Osteocyte (in vitro differentiated cells): ENCODE measurements at places on chromosomes 1 and 21.
A peak's percentile ranks its signal among the peaks of the same experiment; 100 is the strongest.

DNA sequence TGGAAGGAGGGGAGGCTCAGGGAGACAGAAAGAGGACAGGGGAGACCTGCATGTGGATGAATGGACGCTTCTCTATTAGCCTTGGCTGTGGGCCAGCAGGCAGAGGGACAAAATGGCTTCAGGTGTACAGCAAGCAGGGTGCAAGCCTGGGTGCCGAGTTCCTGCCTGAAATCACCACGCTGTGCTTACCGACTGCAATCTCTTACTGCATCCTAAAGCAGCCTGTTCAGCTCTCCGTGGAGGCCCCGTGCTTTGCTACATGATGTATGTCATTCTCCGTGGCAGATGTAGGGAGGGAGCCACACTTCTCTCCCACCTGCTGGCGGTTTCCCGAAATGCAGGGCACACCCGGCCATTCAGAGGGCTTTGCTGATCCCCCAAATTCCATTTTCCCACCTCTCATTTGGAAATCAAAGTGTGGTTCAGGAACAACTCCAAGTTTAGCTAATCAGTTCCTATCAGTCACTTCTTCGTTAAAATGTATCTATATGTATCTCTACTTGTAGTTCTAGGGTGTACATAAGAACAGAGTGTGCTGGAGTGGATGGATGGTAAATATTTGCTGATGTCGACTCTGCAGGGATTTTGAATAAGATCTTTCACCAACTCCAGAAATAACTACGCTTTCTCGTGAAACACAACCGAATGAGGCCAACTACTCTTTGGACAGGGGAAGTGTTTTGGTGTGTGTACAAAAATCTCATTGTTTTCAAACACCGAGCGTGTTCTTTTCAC, 122.3 kb upstream of the BACE2 start:
- DNase-seq, result no peak

DNA sequence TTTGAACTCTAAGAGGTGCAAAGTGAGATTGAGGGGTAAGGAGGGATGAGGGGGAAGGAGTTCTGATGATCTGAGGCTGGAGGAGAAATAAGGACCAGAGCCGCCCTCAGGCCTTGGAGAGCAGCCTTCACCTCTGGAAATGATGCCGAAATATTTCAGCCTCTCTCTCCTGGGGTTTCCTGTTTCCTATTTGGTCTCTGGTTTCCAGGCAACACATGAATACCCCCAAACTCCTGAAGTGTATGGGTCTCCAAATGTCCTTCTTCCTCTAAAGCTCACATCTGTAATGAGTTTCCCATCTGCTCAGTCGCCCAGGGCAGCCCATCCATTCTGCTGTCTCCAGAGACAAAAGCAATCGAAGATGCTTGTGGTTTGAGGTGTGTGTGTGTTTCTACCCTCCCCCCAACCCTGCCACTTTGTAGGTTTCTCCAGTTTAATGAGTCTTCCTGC, 52.0 kb upstream of the FAM20B start:
- peak; percentile 44 for DNase-seq

- DNase-seq, result no peak
Measured at GRCh38 chr1:108668777-108669176, 7.9 kb upstream of the HENMT1 start.

GRCh38 chr21:14382486-14382834, 486 bp downstream of the HSPA13 start:
- DNase-seq, result no peak

GRCh38 chr1:35708952-35709351, 9.7 kb downstream of the C1orf216 start:
- DNase-seq, result no peak

GRCh38 chr21:42075686-42076471, 4.8 kb downstream of the UMODL1 start:
- DNase-seq, result no peak

GRCh38 chr1:49351768-49352167, 575.1 kb upstream of the BEND5 start:
- DNase-seq, result no peak

DNA sequence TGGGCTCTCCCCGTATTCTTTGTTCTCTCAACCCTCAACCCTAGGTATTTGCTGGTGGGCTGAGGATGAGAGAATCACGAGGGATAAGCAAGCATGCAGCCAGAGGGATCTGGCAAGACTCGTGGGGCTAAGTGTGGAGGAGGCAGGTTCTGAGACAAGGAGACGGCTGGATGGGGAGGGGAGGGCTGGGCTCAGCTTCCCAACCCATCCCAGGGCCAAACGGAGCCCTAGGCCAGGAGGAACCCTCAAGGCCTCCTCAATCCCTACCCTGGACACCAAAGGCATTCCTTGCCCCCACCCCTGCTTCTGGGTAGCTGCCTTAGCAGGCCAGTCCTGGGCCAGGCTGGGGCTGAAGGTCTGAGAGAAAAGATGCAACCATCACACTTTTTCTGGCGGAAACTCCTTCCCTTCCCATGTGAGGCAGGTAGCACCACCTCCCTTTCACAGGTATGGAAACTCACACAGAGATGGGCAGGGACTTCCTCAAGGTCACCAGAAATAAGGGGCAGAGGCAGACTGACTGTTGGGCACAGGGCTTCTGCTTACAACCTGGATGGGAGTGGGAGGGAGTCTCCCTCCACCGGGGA, 6.2 kb downstream of the MEF2D start:
- no peak for DNase-seq

- no peak for DNase-seq
Measured at GRCh38 chr1:56908619-56909221, 54.1 kb downstream of the C8A start.

DNA sequence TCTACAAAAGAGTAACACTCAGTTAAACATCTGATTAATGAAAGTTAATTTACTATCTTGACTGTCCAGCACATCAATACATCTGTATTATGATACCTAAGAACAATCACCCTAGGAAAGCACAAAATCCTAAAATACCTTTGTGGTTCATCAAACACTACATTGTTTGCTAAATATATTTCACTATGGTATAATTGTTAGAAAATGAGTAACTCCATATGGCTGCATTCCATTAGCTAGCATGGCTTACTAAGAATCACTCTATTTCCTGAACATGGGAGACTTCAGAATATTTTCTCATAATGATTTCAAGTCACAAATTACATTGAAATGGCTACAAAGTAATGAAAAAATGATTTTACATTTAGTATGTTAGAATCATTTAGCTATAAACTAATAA, 12.5 kb downstream of the TRMT1L start:
- DNase-seq, result no peak

DNA sequence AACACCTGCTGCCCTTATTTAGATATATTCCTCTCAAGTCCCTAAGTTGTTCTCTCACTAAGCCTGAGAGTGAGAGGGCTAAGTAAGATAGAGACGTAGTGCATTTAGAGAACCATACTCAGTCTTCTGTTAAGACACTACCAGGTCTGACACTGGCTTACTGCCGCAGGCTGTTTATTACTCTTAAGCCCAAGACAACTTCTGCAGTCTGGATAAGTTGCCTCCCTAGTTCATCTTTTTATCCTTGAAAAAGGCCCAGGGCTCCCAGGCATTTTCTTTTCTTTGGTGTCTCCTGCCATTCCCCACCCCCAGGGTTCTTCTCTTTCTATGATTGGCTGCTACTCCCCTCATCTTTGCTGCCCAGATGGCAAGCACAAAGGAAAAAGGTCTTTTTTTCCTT, 38.7 kb downstream of the CACHD1 start:
- DNase-seq, result no peak

DNA sequence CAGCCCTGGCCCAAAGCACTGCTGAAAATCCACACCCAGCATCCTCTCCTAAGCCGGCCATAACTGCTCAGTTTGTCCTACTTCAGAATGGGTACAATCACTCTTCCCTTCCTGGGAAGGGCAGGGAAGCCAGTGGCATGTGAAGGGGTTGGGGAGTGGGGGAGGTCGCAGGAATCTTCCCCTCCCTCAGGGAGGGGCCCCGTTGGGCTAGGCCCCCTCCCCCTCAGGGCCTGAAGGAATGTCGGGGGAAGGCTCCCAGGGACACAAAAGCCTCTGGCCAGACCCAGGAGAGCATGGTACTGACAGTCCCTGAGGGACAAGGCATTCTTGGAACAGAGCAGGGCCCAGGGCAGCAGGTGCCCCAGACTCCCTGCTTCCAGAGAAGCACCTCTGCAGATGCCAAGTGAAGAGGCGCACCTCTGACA, 1.2 kb downstream of the ELOVL1 start:
- DNase-seq, result no peak

GRCh38 chr1:115426231-115426771, 88.3 kb upstream of the NGF start:
- no peak for DNase-seq

- no peak for DNase-seq
Measured at GRCh38 chr1:190226006-190226405, 251.7 kb downstream of the BRINP3 start.

DNA sequence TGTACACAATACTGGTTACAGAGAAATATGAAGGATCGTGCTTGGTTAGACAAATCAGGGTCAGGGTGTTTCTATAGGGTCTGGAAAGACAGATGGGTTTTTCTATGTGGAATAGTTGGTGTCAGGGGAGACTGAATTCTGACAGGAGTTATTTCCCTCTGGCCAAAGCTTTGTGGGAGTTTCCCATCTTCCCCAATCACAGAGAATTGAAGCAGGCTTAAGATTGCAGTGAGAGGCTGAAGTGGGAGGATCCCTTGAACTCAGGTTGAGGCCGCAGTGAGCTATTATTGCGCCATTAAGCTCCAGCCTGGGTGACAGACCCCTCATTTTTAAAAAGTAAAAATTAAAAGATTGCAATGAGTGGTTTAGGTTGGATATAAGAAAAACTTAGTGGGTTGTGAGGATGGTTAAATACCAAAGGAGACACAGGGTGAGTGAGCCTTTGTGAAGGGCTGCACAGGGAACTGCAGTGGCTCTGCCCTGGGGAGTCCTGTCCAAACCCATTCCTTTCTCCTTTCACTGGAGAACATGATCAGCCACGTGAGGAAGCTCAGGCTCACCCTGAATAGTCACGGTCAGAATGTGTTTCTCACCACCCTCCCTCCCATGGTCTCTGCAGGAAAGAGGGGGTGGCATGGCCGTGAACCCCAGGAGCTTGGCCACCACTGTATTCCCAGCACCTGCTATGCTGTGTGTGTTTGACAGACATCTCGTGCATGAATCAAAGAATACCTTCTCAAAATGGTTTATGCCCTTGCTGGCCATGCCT, 101.2 kb downstream of the INTS7 start:
- no peak for DNase-seq

GRCh38 chr1:55323760-55324159, 108.6 kb upstream of the USP24 start:
- no peak for DNase-seq

DNA sequence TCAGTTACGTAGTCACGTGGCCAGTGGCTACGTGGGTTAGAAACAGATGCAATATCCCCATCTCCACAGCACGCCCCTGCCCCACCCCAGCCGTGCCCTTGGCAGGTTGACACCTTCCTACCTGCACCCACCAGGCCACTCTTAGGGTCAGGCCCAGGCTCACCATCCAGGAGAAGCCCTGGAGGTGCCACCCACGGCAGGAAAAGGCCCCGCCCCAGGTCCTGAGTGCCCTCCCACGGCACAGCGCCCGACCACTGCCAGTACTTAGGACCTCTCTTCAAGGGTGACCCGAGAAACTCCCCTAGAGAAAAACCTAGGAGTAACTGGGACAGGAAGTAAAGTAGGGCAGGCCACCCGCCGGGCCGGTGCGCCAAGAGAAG, 1.5 kb downstream of the C1orf35 start:
- no peak for DNase-seq

DNA sequence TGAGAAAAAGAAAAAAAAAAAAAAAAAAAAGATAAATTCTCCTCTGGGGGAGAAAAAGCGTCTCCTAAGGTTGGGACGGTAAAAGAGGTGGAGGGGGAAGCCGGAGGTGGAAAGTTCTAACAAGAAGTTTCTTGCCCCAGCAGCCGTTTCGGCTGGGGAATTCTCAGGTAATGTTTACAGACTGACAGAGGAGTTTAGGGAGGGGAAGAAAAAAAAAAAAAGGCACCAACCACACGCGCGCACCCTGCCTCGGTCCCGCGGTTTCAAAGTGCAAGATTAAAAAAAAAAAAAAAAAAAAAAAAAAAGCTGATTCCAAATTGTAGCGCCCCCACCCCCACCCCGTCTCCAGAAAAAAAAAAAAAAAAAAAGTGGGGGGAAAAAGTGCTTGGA, 504 bp downstream of the DHRS3 start:
- no peak for DNase-seq

DNA sequence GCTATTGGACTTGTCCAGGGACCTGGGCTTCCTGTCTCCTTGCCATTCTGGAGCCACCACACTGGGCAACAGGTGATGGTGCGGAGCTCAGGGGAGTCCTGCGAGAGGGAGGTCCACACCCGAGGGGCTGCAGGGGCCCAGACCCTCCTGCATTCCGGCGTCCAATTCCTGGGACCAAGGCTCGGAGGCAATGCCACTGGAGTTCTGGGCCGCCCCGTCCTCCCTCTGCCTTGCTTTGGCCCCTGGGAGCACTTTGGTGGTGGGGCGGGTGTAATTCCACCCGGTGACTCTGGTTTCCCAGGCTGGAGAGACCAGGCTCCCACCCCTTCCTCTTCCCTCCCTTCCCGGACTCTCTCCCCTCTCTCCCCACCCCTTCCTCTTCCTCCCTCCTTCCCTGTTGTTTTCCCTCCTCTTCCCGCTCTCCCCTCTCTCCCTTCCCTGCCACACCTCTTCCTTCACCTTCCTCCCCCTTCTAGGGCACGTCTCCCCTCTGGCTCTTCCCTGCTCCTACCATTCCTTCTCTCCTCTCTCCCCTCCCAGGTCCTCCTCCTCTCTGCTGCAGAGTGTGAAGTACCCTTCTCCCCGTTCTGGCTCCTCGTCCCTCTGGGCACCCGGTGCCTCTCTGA, 2.0 kb downstream of the PRKCZ start:
- DNase-seq, result no peak

GRCh38 chr21:25871566-25871965, 136.8 kb downstream of the GABPA start:
- no peak for DNase-seq

DNA sequence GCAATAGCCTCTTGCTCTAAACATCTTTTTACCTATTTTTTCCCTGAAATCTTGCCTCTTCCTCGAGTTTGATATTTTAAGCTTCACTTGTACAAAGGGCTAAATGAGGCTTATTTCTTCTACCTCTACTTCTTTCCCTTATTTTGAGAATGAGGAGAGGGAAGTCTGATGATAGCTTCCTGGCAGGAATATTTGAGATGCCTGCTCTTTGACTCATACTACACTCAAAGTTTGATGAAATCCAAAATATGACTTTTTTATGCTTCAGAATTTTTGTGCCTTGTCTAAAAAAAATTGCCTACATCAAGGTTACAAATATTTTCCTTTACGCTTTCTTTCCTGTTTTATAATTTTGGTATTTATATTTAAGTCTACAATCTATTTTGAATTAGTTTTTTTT, 624.4 kb upstream of the PLXNA2 start:
- DNase-seq, result no peak

- no peak for DNase-seq
Measured at GRCh38 chr1:157044326-157044725, 1.2 kb downstream of the ARHGEF11 start.

- DNase-seq, result no peak
Measured at GRCh38 chr1:7940745-7941436, at the start of gene TNFRSF9. Gene TNFRSF9 (minus strand): TSS chr1:7940839. CDS start chr1:7939994, 845 bp downstream.

- no peak for DNase-seq
Measured at GRCh38 chr1:52003877-52004276, 13.4 kb upstream of the RAB3B start.

GRCh38 chr1:161792740-161793139, 26.6 kb downstream of the ATF6 start:
- DNase-seq, result no peak

- no peak for DNase-seq
Measured at GRCh38 chr1:23807453-23807852, 6.9 kb upstream of the GALE start.
